ENCODE measurements at places on chromosomes 2 and 18.

- no peak for DNase-seq
These were observed 36.0 kb downstream of the PCBP1 start for GRCh38 chr2:70123051-70123828.

DNA sequence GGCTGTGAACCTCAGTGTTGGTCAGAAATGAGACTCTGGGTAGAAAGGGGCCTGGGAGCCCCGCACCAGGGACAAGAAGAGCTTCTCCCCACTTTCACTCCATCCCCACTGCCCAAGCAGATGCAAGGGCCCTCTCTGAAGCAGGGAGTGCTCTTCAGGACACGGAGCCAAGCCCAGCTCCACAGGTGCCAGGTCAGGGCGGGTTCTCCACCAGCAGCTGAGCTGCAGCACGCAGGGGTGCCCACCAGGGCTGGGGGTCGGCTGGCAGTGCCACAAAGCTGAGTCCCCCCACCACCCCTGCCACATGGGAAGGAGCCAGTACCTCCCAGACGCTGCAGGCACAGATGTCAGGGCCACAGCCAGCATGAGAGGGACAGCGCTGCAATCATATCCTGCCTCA, 106.2 kb downstream of the INHBB start:
- no peak for DNase-seq

- no peak for DNase-seq
These were observed 3.3 kb upstream of the ADAM17 start for GRCh38 chr2:9558948-9559381.

DNA sequence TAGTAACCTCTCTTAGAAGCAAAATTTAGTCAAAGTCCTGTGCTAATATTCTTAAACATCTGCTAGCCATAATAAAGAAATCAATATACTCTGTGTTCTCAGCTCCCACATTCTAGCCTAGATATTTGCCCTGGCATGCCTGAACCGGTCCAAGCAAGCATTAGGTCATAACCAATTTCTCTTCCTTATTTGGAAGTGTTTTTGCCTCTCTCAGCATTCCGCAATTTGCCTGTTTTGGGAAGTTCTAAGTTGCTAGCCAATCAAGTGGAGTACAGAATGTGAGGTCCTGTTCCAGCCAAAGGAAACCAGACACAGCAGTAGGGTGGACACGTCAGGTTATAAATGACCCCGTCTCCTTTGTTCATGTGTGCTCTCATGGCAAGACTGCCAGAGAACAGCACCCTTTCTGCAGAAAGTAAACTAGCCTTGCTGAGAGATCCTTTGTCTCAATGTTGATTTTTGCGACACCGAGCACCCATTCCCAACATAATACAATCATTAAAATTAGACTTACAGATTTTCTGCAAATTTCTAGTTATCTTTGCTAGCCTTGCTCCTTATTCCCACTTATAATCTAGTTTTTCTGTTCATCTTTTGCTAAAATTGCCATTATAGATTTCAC, 13.0 kb upstream of the SULT1C4 start:
- DNase-seq: no peak

DNA sequence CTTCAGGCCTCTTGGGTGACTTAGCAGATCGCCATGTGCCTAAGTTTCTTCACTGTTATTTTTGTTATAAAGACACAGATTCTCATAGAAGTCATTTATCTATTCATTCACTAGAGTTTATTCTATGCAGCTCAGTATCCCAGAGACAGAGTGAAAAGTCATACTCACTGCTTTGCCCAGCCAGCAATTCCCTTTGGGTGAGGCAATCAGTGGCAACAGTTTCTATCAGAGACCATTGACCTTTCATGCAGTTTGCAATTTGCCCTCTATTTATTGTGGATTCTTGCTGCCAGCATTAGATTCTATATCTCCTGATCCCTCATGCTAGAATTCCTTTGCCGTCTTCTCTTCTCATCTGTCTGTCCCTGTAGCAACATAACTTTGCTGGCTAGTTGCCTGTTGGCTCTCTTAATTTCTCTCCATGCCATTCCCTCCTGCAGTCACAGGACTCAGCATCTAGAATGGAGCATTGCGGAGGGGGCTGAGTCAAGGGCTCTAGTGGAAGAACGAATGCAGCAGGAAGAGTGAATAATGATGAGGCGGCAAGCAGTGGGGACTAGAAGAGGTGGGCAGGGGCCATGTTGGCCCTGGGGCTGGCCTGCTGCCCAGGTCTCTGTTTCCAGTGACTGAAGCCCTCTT, 12.2 kb downstream of the SLC9A4 start:
- DNase-seq: no peak

GRCh38 chr18:2441544-2441943, 129.8 kb downstream of the METTL4 start:
- DNase-seq: no peak

- no peak for DNase-seq
These were observed 128.8 kb upstream of the BCL2L11 start for GRCh38 chr2:110991911-110992310.

DNA sequence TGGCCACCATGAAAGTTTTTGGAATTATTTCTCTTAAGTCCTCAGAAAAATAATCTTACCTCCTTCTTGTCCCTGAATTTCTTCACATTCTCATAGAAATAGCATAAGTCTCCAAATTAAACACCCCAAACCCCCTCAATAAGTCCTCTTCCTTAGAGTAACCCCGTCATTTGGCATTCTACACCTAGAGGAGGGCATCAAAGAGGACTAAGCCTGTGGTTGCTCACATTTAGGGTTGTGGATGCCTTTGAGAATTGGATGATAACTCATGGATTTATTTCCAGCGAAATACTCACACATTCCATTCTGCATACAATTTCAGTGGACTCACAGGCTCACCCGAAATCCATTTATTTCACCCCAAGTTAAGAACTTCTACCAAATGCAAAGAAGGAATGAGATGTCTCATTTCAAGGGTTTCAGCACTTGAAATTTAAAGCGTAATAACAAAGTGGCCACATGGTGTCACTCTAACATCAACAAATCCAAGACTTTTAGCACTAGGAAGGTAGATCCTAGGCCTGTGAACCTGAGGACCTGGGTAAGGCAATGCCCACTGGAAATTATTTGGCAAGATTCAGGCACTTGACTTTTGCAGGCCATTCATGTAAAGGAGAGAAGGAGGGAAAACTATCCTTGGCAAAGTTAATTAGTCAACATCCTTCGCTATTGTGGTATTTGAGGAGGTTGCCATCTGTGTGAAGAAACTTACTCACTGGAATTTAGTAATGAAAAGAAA, 24.6 kb downstream of the DYTN start:
- no peak for DNase-seq

DNA sequence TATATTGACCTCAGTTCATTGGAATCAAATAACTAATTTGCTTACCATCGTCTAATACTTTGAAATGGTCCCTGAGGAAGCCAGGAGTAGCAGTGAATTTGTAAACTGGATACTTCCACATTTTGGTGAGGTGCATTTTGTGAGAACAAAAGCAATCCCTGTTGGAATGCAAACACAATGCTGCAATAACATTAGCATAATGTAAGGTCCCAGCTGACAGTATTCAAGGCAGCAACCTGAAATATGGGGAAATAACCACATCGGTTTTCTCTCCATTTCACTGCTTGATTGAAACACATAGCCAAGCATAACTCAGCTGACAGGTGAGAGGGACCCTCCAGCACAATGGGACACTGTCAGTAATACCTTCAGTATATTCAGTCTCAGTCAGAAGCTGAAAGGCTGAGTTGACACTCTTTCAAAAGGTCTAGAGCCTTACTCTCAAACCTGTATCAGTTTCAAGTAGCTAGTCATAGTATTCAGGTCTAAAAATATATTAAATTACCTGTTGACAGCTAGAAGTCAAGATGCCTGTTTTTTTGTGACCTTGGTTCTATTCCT, 1311.9 kb upstream of the NRXN1 start:
- no peak for DNase-seq

DNA sequence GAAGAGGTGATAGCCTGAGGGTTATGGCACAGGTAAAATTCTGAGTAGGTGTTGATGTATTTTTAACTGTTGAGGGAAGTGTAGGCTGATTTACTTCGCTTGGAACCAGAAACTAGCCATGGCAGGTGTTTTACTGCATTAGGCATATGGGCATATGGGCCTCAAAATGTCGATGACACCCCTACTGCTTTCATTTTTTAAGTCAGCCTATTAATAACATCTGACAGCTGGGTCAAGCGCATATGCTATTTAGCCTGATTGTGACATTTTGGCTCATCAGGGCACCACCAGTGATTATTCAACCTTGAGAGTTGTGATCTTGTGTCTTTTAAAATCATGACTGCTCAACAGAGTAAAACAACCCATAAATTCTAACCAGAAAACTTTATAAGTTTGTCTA, 1396.9 kb upstream of the NXPH2 start:
- DNase-seq: no peak

DNA sequence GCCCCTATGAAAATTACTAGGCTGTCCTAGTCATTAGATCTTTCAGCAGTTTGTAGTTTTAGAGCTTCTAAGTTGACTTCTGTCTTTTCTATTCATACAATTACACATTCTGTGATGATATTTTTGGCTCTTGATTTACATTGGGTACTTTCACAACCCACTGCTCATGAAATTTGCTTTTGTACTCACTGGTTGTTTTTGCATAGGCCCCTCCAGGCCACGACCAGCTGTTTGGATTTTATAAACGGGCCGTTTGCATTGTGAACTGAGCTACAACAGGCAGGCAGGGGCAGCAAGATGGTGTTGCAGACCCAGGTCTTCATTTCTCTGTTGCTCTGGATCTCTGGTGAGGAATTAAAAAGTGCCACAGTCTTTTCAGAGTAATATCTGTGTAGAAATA, 193.8 kb downstream of the RPIA start:
- DNase-seq: no peak

- DNase-seq: no peak
These were observed 54.4 kb downstream of the TWIST2 start for GRCh38 chr2:238902285-238902684.

DNA sequence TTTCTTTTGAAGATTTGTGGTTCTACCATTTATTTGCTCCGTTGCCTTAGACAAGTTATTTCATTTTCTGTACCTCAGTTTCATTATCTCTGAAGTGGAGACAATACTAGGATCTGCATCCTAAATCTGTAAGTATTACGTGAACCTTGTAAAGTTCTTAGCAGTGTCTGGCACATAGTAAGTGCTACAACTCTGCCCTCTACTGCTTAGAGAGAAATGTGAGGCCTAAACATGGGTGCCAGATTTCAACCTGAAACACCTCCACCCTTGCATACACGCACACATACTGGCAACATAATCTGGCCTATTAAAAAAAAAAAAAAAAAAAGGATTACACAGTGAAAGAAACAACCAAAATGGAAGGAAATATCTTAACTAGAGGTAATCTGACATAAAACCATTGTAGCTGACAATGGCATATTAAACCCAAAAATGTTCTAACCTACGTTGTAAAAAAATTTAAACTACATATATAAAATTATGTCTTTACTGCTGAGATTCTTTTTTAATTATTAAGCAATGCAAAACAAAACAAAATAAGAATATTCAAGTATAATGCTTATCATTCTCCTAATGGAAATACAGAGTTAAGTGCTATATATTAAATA, 132.6 kb downstream of the MAP2 start:
- DNase-seq: no peak

GRCh38 chr2:76958749-76959148, 563.4 kb downstream of the LRRTM4 start:
- no peak for DNase-seq

DNA sequence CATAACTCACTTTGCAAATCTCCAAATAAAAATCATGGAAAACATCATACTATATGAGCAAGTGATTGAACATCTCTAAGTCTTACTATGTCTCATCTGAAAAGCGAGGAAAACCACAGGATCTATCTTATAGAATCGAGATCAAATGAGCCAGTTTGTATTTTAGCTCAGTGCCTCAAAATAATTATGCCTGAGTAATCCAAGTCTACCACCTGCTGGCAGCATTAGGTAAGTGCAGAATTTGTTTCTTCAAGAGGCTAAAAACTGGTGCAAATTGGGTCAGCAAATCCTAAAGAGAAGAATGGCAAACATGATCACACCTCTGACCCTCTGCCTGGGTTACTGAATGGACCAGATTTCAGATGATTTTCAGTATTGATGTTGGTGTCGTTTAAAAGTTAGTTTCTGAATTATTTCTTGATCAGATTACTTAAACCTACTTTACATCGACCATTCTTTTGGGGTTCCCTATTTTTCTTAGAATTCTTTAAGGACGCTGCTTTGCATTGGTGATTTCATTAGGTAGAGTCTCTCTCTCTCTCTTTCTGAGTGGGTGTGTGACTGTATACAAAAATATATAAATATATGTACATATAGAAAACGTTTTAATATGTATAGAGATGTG, 12.7 kb upstream of the FHOD3 start:
- DNase-seq: no peak

DNA sequence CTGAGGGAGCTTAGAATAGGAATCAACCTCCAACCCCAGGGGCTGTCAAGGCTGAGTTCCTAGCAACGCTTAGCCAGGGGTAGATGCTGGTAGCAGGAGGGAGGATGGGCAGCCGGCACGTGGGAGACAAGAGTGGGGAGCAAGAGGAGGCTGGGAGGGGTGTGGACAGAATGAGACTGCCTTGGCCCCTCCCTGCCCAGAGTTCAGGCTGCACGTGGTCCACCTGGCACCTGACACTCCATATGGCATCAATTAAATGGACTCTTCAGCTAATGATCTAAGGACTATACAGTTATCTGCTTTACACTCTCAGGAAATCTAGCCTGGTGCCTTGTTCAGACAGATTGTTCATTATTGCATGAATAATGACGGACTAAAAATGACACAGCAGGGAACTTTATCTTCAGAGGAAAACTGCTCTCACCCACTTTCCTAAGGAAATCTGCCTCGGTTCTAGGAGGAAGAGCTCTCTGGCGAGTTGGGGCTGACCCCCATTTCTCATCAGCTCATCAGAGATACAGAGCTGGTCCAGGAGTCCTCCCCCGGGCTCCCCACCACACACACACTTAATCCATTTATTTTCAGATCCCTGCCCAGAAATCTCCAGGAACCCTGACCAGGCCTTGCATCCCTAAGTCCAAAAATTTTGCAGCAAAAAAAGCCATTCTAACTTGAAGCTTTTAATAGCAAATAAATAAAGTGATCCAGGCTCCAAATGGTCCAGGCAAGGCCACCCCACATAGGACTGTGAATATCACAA, 102.1 kb upstream of the CDC42EP3 start:
- DNase-seq: no peak

DNA sequence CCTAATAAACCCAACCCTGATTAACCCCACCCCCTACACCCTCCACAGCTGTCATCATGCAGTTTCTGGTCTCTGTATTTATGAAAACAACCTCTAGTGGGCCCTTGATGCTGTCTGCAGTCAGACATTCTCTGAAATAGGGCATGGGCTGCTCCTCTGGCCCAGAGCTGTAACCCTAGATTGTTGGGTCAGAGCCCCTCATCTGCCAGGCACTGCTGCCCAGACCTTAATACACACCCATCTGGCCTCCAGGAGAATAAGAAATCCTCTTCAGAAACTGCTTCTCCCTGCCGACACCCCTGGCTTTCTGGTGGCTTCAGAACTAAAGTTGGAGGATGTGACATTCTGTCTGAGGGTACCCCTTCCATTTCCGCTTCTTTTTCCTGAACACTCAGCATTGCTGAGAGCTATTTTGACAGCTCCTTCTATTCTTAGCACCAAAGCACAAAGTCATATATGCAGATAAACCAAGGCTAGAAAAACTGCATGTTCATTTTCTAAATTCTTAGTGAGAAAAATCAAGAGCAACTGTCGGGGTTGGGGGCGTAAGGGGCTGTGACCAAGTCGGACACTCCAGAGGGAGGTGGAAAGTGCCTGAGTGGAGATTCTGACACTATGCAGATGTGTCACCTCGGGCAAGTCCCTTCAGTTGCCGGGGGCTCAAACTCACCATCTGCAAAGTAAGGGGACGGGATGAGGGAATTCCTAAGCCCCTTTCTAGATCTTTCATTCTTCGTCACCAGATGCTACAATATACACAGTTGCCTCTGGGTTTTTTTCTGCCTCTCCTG, 28.7 kb downstream of the SRSF7 start:
- DNase-seq: peak; percentile 50

GRCh38 chr2:238285653-238286082, 2.7 kb downstream of the PER2 start:
- DNase-seq: no peak

All from activated T-cell treated with anti-CD3 and anti-CD28 coated beads for 48 hours (primary cell).